ENCODE measurements at places on chromosomes 3 and 15.

- no peak for DNase-seq
These were observed 3.8 kb downstream of the ATG3 start for GRCh38 chr3:112557976-112558375.

DNA sequence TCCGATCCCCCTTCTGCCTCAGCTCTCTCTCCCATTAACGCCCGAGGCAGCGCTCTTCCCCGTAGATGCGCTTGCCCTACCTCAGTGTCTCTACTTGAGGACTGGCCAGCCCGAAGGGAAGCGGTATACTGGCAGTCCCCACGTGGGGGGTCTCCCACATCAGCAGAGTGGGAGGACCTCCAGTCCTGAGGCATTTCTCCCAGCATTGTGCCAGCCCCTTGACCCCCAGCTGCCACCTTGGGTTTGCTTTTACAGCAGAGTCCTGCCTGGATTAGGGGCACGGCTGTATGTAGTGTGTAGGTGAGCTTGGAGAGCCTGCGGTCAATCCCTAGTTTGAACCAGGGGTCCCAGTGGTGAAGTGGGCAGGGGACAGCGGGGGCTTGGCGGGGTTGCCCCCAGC is 767 bp downstream of the SEMA3F start:
- DNase-seq = no peak

DNA sequence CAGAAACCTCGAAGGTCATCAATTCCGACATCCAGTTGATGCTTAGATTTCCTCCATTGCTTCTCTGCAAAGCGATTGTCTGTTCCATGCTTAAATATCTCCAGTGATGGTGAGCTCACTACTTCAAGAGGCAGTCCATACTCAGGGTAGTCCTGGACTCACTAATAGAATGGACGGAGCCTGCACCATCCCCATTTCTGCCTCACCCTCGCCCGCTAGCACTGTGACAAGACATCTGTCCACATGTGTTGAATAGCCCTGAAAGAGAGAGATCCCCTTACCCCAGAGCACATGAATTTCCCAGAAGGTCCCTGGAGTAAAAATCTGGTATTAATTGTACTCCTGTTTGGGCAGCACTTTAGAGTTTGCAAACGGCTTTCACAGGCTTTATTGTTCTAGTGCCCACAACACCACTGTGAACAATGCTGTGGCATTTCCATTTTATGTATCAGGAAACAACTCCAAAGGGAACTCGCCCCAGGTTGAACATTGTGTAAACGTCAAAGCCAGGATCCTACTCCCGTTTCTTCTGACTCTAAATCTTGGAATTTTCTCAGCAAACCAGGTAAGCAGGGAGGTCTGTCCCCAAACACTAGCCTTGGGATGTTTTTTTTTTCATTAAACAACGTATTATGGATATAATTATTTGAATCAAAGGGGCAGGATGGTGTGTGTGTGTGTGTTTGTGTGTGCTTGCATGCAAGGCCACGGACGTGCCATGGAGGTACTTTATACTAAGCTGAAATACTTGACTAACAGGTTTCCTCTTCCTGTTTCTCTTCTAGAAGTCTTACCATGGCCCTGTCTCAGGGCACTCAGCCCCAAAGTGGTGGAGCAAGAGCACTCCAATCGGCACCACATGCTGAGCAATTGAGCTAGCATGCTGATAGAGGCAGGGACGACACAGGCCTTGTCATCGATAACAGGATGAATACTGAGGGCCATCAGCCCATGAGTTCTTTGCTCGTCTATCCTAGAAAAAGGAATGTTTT is 198.3 kb downstream of the OPA1 start:
- no peak for DNase-seq

- no peak for DNase-seq
These were observed 27.9 kb upstream of the IL1RAP start for GRCh38 chr3:190485830-190486532.

Measured in heart right ventricle (tissue), 16 donors.